ENCODE measurements at places on chromosomes 3 and 15.
A peak's percentile ranks its signal among the peaks of the same experiment; 100 is the strongest.

GRCh38 chr3:129276385-129276784, 2.3 kb upstream of the HMCES start:
- no peak for DNase-seq

GRCh38 chr3:49199239-49199899, 28.0 kb downstream of the KLHDC8B start:
- DNase-seq = no peak

DNA sequence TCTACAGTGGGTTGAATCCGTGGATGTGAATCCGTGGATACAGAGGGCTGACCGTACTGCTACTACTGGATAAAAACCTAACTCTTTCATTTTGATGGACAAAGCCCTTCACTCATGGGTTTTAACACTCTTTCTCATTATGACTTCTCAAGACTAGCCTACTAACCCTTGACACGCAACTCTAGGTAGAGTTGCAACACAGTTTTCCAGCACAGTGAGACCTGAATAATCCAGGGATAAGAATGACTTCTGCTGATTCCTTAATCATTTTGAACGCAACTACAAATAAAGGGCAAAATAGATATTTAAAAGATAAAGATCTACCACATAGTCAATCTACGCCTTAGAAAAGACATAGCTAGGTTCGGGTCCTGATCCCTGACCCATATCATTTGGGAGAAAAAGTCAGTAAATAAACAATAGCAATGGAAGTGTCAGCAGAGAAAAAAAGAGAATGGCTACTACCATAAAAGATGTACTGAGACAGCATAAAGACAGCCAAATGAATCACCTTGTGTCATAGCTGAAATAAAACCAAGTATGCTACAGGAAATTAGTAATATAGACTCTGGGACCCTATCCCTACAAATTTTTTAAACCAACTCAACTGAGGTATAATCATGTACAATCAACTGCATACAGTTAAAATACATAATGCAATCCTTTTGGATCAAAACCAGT, 87.6 kb downstream of the DPH6 start:
- no peak for DNase-seq

DNA sequence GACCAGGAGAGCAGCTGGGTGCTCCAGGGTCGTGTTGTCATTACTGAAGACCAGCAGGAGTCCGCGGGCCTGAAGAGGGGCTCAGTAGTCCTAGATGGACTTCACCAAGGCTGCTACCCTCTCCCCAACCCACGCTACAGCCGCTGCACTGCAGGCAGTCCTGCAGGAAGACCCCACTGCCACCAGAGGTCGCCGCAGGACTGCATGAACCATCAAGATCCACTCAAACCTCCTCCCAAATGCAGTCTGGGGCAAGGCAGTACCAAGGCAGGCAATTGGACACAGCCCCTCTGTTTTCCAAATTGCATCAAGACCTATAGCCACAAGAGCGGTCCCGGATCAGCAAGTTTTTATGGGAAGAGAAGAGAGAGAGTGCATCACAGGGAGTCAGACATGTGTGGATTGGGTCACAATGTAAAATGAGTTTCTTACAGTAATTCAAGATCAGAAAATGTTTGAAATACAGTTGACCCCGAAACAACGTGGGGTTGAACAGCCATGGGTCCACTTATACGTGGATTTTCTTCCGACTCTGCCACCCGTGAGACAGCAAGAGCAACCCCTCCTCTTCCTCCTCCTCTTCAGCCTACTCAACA, 46.7 kb downstream of the DZIP1L start:
- DNase-seq = peak; percentile 39

DNA sequence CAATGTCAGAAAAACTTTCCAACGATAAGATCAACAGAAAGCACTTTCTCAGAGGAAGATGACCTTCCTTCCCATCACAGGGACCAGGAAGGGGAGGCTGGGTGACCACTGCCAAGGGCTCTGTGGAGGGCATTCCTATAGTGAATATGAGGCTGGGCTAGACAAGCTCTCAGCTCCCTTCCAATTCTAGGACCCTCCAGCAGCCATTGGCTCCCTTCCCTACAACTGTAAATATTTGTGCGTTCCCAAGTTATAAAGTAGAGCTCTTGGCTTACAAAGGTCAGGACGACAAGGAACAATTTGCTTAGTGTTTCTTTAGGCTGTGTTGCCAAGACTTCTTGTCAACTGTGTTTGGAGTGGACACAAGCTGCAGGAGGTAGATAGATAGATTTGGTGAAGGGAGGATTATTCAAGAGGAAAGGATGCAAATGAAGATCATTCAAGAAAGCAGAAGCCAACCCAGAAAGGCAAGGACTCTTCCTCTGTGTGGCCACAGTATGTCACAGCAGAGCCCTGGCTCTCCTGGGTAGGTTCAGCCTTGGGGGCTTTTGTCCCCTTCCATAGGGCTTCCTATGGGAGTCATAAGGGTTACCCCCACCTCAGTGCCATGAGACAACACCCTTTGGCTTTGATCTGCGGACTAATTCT, 223.6 kb upstream of the TLE3 start:
- no peak for DNase-seq

DNA sequence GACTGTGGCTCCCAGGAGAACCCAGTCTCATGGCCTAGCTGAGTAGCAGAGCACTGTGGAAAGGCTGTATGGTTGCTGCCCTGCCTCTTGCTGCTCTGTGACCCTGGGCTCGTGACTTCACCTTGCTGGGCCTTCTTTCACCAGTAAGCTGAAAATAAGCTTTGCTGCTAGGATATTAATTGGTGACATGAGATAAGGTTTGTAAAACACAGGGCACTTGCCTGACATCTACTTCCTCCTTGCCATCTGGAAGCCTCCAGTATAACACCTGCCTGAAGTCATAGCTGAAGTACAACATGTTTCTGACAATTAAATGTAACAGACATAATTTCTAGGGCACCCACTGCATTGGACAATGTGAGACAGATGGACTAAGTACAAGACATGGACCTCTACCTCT, 53.6 kb downstream of the CLEC3B start:
- DNase-seq = no peak

- no peak for DNase-seq
Observed at GRCh38 chr3:156682501-156682900, 8.1 kb downstream of the TIPARP start.

DNA sequence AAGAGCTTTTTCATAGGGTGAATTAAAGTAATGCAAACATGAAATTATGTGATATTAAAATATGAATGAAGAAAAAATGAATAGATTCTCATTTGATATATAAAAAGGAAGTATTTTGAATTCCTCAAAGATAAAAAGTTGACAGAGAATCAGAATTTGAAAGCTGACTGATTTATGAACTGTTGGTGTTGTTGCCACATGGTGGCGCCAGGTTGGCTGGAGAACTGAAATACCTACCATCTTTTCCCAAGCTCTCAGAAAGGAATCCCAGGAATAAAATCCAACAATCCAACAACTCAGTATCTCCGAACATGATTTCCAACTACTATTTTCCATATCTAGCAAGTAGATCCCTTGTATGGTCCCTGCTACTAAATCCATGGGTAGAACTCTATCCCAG, 3.1 kb downstream of the MYRIP start:
- DNase-seq = no peak

- DNase-seq = no peak
Observed at GRCh38 chr3:10411598-10412332, 90.9 kb upstream of the SEC13 start.

DNA sequence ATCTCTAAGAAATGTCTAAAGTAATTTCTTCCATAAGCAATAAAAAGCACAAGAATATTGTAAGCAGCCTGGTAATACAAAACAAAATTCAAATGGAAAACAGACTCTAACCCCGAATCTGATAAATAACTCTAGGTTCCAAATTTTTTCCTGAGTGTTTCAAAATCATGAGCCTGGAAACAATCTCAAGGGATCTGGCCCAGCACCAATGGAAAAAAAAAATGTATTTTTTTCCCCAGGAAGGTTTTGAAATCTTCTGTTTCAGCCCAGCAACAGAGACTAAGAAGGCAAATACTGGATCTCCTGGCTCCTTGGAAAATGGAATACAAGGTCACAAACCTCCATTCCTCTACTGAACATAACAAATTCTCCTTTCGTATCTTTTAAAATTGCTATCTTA, 13.0 kb downstream of the TBC1D2B start:
- no peak for DNase-seq

- DNase-seq = no peak
Observed at GRCh38 chr15:79064496-79064895, 26.1 kb downstream of the RASGRF1 start.

- no peak for DNase-seq
Observed at GRCh38 chr3:128362026-128362965, 104.4 kb downstream of the DNAJB8 start.

DNA sequence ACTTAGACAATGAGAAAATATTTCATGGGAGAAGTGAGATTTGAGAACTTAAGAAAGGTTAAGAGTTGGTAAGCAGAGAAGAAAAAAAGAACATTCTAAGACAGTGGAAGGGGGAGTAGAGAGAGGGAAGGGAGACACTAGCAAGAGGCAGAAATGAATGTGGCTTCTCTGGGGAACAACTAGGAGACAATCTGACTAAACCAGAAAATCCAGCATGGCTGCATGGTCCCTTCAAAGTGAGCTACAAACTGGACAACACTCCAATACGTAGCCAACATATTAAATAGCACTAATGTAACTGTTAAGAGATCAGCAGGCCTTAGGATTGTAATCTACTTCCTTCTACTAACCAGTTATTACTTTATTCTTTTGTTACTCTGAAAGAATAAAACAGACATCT, 89.7 kb downstream of the NR1I2 start:
- no peak for DNase-seq

GRCh38 chr3:126486360-126486847, 10.7 kb upstream of the ZXDC start:
- DNase-seq = no peak

DNA sequence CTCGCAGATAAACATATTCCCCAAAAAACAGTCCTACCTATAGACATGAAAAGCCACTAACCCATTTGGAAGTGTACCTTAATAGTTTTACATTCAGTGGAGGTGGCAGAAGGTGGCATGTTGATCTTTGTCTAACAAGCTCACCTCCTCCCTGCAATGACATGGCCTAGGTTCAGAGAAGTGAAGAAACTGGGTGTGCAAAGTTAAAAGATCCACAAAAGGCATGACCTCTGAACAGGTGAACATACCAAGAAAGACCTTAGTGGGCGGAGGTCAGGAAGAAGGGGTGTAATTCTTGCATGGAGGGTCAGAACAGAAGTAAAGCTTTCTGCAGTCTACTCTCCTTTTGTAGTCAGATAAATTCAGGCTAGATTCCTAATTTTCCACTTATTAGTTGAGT, 822 bp downstream of the MRPL3 start:
- DNase-seq = no peak

DNA sequence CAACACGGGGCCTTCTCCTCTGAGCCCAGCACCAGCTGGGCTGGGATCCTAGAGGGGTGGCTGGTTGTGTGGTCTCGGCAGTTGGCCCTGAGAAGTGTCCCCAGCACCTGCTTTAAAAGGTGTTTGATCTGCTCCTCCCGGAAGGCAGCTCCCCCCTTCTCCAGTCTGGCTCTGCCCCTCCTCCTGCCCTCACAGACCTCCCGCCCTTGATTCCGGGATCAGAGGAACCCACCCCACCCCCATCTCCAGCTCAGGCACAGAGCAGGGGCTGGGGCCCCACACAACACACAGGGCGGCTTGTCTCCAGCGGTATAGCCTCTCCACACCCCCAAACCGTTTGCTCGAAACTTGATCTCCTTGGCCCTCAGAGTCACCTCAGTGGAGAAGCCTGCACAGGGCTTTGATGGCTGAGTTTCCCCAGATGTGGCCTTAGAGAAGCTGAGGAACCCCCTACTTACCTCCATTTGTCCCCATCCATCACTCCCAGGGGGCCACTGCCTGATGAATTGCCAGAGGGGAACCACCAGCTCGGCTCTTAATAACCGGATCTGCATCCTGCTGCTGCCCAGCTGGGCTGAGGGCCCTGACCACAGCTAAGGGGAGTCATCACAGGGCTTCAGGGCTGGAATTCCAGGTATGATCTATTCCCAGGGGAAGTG, 6.4 kb upstream of the STRA6 start:
- DNase-seq = no peak

DNA sequence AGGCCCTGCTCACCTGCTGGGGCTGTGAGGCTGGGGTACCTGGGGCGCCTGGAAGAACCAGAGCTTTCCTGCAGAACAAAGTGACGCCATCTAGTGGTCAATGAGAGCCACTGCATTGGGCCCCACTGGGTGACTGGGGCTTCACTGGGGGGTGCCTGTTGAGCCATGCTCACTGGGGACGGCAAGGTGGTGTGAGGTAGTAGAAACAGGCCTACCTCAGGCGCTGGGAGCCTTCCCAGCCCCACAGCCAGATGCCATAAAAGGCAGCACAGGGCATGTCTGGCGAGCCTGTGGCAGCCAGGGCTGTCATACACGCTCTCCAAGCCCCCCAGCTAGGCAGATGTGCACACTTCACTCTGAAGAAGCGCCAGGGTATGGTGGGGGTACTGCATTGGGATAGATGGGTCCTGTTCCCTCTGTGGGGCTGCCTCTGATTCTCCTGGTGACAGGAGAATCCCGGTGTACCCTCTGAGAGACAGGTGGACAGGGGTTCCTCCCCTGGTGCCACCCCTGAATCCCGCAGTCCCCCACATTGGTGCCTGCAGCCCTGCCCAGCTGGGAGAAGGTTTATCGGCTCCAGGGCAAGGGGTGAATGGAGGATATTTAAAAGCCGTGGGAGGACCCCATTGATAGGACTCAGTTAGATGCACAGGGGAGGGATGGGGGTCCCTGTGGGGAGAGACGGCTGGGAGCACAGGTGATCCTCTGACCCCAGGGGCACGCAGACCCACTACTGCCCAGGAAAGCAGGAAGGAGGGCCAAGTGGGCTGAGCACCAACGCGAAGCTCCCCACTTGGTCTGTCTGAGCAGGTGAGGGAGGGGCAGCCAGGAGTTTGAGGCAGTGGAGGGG, 178.8 kb downstream of the NSMCE3 start:
- no peak for DNase-seq

- no peak for DNase-seq
Observed at GRCh38 chr15:61115679-61116078, 113.4 kb downstream of the RORA start.

GRCh38 chr3:147415286-147415685, 6.1 kb downstream of the ZIC1 start:
- DNase-seq = no peak

DNA sequence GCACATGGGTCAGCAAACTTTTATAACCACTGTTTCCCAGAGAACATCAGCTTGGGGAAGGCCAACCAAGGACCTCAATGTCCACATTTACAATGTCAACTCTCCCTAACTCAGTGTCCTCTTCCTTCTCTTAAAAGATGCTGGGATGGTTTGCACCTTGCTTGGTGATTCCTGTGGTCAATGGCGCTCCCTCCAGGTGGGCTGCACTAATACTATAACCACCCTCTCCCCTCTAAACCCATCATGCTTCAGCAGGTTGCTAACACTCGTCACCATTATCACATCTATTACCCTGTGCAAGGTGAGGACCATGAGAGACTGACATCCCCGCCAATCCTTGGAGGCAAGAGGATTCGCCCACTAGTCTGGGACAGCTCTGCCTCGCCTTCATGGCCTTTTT, 65.2 kb downstream of the FRMD5 start:
- DNase-seq = no peak

GRCh38 chr15:39357480-39358268, 223.2 kb upstream of the THBS1 start:
- DNase-seq = no peak

- DNase-seq = no peak
Observed at GRCh38 chr3:32283304-32283703, 44.8 kb downstream of the CMTM8 start.
